T-helper 9 cell (primary cell): ENCODE measurements at places on chromosomes 3 and 15.

DNA sequence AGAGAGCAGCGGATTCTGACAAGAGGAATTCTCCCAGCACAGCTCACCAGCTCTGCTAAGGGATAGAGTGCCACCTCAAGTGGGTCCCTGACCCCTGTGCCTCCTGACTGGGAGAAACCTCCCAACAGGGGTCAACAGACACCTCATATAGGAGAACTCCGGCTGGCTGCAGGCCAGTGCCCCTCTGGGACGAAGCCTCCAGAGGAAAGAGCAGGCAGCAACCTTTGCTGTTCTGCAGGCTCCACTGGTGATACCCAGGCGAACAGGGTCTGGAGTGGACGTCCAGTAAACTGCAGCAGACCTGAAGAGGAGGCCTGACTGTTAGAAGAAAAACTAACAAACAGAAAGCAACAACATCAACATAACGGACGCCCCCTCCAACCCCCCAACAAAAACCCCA is 31.3 kb upstream of the FGF12 start:
- DNase-seq, result no peak

GRCh38 chr3:38655708-38656300 is 6.3 kb upstream of the SCN5A start:
- DNase-seq, result no peak

GRCh38 chr15:42734076-42734672 is 2.8 kb downstream of the CDAN1 start:
- no peak for DNase-seq

DNA sequence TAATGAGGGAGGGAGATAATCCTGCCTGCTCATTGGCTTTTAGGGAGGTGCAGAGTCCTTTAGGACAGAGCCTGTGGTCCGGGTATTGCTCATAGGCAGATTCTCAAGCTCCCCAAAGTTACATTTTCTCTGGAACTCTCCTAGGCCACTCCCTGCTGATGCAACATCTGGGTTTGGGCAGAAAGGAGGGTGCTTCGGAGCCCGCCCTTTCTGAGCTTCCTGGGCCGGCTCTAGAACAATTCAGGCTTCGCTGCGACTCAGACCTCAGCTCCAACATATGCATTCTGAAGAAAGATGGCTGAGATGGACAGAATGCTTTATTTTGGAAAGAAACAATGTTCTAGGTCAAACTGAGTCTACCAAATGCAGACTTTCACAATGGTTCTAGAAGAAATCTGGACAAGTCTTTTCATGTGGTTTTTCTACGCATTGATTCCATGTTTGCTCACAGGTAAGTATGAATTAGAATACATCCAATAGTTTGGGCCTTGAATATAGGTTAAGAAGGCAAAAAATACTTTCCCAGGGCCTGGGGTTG is at the start of gene IL20RB:
IL20RB (plus strand) TSS at position 233 of the 538 bp plus-strand sequence; CDS start at position 364, 131 bp downstream.
- no peak for DNase-seq

GRCh38 chr3:2920103-2920502 is 190.1 kb downstream of the IL5RA start:
- no peak for DNase-seq

DNA sequence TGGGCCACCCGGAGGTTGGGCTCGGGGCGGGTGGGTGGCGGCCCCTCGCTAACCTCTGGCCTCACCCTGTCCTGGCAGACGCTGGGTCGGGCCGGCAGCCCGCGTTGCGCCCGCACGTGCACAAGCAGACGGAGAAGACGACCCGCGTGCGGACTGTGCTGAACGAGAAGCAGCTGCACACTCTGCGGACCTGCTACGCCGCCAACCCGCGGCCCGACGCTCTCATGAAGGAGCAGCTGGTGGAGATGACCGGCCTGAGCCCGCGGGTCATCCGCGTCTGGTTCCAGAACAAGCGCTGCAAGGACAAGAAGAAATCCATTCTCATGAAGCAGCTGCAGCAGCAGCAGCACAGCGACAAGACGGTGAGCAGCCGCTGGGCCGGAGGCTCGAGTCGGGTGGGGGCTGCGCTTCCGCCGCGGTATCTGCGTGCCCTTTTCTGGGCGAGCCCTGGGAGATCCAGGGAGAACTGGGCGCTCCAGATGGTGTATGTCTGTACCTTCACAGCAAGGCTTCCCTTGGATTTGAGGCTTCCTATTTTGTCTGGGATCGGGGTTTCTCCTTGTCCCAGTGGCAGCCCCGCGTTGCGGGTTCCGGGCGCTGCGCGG is 3.7 kb downstream of the ISL2 start:
- no peak for DNase-seq

GRCh38 chr3:177820683-177821316 is 623.5 kb upstream of the TBL1XR1 start:
- DNase-seq, result no peak

DNA sequence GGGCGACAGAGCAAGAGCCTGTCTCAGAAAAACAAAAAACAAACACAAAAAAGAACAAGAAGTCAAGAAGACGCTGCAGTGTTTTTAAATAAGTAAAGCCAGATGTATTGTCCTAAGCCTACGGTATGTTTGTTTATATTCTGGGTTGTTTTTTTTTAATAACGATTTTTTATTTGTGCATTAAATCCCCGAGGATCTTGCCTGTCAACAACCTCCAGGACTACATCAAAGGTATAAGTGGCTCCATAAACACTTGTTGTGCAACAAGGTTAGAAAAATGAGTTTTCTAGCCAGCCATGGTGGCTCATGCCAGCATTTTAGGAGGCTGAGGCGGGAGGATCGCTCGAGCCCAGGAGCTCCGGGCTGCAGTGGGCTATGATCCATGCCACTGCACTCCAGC is 26.1 kb downstream of the ITGB5 start:
- no peak for DNase-seq

- DNase-seq, result no peak
Measured at GRCh38 chr3:26622621-26623418, at the start of gene LRRC3B. LRRC3B (plus strand) TSS chr3:26622772; CDS start chr3:26709673, 86,901 bp downstream.

DNA sequence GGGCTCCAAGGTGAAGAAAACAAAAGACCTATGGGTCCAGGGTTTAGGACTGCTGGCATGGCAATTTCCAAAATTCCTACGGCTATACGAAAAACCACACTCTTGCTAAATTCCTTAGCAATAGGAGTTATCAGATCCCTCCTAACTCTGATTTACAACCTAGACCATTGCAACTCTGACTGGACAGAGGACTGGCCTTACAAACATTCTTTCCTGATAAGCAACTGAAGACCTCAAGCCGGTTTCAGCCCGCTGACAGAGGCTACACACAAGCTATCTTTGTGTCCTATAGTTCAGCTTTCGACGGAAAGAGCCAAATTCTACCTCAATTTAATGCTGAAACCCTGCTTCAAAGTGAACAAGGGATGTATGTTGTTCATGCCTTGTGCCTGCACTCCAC is 38.3 kb upstream of the AGBL1 start:
- DNase-seq, result no peak

DNA sequence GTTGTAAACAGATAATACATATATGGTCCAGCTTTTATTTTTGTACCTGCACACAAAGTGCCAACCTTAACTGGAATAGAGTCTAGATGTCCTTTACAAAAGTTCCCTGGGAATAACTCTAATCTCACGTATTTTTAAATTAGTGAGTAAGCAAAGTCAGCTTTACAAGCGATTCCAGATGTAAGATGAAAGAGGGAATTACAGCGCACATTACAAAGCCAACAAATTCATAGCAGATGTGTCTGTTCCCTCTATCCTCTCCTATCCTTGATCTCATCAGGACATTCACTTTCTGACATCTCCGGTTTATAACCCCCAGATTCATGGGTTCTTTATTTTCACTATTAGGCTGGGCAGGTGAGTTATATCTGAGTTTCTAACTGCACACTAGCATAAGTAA is 406.8 kb upstream of the ZNF385D start:
- no peak for DNase-seq

DNA sequence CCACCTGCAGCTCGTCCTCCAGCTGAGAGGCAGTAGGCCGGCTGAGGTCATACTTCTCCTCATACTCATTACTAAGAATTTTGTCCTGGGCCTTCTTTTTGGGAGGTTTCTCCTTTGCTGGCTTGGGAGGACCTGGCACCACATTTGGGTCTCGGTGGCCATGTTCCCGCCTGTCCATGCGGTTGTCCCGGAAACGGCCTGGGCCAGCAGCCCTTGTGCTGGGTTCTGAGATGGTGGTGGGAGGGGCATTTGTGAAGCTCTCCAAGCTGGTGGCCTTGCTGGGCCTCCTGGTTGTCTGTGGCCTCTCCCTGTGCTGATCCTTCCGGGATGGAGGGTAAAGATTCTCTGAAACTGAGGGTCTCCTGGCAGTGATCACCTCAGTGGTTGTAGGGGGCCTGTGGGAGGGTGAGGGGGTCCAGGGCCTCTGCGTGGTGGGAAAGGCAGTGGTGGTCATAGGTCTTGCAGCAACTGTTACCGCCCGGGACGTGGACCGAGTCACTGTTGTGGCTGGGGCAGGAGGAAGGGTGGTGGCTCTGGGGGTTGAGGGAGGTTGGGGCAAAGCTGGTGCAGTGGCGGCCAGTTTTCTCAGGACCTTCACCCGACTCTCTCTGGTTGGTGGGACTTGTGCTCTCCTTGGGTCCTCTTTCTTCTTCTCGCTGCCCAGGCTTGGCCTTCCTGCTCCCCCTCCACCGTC is 2.5 kb downstream of the CCDC80 start:
- DNase-seq, result no peak

DNA sequence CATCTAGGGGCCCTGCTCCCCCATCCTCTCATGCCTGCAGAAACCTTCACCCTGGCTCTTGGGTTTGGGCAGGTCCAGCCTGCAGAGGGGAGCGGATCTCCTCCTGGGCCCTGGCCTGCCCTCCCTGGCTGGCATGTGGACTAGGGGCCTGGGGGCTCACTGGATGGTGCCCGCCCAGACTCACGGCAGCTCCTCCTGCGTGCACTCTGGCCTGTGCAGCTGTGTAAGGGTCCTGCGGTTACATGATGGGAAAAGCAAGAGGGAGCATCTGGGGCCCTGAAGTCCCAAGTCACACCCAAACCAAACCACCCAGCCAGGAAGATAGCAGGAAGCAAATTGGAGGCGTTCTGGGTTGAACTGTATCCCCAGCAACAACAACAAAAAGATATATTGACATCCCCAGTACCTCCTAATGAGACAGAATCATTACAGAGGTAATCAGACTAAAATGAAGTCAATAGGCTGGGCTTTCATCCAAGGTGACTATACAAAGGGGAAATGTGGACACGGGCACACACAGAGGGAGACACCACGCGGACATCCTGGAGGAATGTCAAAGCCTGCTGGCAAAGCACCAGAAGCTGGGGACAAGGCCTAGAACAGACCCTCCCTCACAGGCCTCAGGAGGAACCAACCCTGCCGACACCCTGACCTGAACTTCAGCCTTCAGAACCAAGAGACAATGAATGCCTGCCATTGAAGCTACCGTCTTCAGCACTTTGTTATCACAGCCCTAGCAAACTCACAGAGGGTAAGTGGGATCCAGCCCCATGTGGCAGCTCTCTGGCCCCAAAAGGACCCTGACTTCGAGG is 10.4 kb upstream of the CLK3 start:
- DNase-seq, result no peak

- DNase-seq, result no peak
Measured at GRCh38 chr15:28131946-28132345, 32.8 kb upstream of the OCA2 start.

- DNase-seq, result no peak
Measured at GRCh38 chr3:81170298-81170697, 591.1 kb downstream of the GBE1 start.

DNA sequence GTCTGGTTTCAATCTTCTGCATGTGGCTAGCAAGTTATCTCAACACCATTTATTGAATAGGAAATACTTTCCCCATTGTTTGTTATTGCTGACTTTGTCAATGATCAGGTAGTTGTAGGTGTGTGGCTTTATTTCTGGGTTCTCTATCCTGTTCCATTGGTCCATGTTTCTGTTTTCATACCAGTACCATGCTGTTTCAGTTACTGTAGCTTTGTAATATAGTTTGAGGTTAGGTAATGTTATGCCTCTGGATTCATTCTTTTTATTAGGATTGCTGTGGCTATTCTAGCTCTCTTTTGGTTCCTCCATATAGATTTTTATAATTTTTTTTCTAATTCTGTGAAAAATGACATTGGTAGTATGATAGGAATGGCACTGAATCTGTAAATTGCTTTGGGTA is 58.3 kb downstream of the LRRC49 start:
- DNase-seq, result no peak

GRCh38 chr3:42654331-42655201 is 1.1 kb downstream of the ZBTB47 start:
- DNase-seq, result no peak

- DNase-seq, result no peak
Measured at GRCh38 chr3:186691676-186692075, 25.5 kb upstream of the KNG1 start.

GRCh38 chr15:40105517-40106202 is 3.0 kb downstream of the BMF start:
- no peak for DNase-seq

DNA sequence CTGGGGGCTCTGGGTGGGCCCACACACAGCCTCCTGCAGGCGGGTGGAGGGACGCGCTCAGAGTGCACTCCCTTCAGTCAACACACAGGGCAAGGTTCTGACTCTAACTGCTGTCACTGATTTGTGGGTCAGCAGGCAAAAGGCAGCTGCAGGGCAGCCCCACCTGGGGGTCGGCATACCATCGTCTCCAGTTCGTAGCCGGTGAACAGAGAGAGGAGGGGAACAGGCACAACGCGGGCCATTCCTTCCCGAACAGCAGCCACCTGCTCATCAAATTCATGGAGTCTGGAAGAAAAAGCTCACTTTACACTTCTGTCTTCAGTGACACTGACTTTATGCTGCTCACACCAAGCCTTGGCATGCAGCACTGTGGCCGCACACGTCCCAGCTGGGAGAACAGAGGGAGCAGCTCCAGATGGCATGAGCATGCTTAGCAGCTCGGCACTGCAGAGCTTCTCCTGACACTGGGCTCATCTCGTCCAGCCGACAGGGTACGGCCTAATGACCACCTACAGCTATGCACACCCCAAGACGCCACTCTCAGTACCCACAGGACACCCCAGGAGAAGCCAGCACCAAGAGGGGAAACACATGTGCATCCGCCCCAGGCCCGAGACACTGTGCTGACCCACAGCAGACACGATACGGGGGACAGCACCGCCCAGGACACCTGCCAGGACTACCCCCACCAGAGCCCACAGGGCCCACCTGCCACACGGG is 14.4 kb upstream of the OCA2 start:
- DNase-seq, result no peak

- no peak for DNase-seq
Measured at GRCh38 chr15:64917211-64917610, 5.5 kb downstream of the ANKDD1A start.

DNA sequence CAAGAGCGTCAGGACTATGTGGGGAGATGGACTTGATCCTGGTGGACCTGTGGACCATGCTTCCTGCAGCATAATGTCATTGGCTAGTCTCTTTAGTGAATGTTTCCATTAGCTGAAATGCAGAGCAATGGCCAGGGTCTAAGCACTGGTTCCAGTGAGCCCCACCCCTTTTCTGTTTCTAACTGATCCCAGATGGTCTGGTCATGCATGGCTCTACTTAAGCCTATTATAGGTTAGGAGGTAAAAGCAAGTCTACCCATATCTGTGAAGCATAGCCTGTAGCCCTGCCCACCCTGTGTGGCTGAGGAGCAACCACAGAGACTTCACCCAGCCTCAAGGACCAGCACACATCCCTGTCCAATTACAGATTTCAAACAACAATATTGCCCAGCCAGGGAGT is 419.2 kb downstream of the ZNF385D start:
- DNase-seq, result no peak

- DNase-seq, result no peak
Measured at GRCh38 chr3:186418671-186419145, 56.7 kb upstream of the DGKG start.
